ENCODE measurements at places on chromosomes 4 and X.

DNA sequence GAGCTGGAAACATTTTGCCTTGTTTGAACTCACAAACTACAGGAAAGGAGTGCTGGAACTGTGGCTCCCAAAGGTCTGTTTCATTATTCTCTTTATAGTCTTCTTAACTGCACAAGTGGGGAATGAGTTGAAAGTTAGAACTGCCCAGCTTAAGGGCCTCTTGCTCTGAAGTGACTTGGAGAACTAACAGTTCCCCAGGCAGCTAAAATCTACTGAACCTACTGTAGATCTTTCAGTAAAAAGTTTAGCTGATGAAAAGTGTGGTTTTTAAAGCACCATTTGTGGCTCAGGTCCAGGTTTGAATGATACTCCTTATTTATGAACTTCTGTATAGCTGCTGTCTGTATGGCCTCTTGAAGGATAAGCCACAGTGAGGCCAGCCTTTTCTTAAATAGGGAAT lies 353.8 kb downstream of the MAPK10 start:
- no peak for DNase-seq

GRCh38 chr4:149987330-149988086 lies 90.7 kb upstream of the DCLK2 start:
- no peak for DNase-seq

DNA sequence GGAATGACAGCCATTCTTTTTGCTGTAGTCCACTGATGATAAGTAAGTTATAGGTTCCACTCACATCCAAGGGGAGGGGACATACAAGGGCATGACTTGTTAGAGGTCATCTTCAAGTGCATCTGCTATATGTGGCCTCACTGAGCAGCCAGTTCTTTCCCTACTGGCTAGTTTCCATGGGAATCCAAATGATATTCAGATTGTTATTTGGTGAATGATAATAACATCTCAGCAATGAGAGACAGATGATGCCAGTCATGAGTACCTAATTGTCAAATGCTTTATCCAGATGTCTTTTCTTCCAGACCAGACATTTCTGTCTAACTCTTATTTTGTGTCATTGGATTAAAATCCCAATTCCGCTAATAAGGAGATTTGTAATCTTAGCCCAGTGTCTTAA lies 460.4 kb upstream of the BOD1L1 start:
- no peak for DNase-seq

DNA sequence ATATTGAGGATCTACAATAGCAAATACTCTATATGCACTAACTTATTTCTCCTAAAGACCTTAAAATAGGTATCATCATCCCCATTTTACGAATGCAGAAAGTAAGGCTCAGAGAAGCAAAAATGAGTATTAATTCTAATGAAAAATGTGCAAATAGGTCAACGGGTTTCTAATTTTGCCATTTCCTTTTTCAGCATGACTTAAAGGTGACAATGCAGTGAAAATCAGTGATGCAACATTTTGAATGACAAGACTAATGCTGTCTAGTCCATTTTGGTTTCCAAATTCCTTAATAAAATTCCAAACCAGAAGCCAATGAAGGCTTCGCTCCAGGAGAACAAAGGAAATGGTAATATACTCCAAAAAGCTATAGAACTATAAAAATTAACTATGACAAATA lies 37.0 kb upstream of the IBSP start:
- DNase-seq: no peak

DNA sequence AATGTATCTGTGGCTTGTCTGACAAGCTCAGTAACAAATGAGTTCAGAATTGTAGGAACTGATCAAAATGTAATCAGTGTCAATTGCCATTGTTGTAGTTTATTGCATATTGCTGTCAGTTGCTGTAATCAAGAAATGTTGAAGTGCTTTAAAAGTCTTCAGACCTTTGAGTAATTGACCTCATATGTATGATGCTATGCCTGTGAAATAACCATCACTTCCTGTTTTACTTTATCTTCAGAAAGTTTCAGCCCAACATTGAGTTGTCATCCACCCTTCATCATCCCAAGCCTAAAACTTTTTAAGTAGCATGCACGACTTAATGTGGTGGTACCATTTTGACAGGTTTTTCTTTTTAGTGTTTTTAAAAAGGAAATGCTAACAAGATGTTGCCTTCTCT lies 212.4 kb downstream of the ARHGAP10 start:
- DNase-seq: no peak

- no peak for DNase-seq
Observed at GRCh38 chr4:78971326-78971725, 32.1 kb upstream of the PAQR3 start.

DNA sequence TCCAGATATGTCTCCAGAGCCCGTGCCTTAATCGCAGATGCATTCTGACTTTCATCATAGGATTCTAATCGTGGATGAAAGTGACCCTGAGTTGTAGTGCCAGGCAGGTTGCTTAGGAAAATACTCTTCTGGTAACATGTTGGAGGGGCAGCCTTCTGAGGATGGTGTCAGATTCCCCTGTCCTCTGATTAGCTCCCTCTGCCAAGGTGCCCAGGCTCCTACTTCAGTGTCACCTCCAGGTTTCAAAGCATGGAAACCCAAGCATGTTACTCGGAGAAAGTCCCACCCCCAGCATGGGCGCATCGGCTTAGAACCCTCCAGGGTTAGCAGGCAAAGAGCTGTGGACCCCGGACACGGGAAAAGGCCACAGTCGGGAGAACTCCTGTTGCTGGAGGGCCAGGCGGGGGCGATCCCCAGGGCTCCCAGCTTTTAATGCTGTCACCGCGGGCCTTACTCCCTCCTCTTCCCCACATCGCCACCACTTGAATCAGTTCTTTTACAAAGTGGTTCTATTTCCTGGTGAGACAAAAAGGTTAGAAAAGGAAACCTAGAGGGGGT lies 44.5 kb downstream of the TRIM2 start:
- DNase-seq: peak; percentile 29

All from NCI-H2107 (cell line).